ENCODE measurements at places on chromosomes 12 and 14.

GRCh38 chr14:88683119-88683518 lies 109.6 kb downstream of the EML5 start:
- DNase-seq, result no peak

- DNase-seq, result no peak
These were observed 46.4 kb downstream of the ZFYVE21 start for GRCh38 chr14:103762036-103762435.

DNA sequence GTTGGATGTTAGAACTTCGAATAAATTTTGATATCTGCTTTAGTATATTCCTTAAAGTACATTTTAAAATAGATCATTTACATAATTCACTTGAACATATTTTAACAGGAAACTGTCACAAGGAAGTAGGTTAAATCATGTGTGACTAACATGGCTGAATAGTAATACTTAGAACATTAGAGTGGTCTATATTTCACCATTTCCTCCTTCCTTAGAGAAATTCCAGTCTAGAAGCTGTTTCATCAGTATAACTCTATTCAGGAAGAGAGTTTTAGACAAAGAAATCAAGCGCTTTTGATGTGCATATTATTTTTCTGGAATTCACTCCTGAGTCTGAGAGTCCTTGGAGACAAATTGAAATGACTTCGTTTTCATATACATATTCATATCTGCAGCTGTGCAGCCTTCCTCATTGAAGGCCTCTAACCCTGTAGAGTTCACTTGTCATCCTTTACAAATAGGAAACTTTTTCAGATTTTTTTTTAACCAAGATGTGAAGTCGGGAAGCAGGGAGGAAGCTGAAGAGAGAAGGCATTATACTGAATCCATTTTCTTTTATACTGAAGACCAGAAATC lies 28.4 kb downstream of the IRAK3 start:
- no peak for DNase-seq

DNA sequence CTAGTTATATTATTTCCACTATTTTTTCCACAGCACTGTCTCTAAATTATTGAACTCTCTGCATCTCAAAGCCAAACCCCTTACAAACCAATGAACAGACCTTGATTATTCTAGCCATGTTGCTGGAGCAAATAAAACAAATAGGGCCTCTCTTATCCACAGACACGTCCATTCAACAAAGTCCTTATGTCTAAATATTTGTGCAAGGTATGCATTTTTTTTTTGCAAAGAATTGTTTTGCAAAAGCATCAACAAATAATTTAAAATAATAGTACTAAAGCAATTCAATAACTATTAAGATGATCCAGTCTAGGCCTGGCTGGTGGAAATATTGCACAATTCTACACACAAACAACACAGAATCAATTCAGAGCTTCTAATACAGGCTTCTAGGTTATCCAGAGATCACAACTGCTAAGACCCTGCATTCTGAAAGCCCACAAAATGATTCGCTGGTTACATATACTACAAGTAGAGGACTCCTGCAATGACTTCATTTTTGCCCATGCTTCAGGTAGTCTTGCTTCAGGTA lies 221.0 kb downstream of the SLC25A21 start:
- DNase-seq, result no peak

GRCh38 chr12:55829967-55830600 lies 697 bp upstream of the DNAJC14 start:
- peak; percentile 78 for DNase-seq

GRCh38 chr12:54390668-54391551 lies 6.4 kb upstream of the ZNF385A start:
- peak; percentile 84 for DNase-seq

GRCh38 chr12:63238892-63239291 lies 87.9 kb upstream of the AVPR1A start:
- no peak for DNase-seq

- DNase-seq, result no peak
These were observed 175.2 kb upstream of the HMGA2 start for GRCh38 chr12:65649126-65649525.

DNA sequence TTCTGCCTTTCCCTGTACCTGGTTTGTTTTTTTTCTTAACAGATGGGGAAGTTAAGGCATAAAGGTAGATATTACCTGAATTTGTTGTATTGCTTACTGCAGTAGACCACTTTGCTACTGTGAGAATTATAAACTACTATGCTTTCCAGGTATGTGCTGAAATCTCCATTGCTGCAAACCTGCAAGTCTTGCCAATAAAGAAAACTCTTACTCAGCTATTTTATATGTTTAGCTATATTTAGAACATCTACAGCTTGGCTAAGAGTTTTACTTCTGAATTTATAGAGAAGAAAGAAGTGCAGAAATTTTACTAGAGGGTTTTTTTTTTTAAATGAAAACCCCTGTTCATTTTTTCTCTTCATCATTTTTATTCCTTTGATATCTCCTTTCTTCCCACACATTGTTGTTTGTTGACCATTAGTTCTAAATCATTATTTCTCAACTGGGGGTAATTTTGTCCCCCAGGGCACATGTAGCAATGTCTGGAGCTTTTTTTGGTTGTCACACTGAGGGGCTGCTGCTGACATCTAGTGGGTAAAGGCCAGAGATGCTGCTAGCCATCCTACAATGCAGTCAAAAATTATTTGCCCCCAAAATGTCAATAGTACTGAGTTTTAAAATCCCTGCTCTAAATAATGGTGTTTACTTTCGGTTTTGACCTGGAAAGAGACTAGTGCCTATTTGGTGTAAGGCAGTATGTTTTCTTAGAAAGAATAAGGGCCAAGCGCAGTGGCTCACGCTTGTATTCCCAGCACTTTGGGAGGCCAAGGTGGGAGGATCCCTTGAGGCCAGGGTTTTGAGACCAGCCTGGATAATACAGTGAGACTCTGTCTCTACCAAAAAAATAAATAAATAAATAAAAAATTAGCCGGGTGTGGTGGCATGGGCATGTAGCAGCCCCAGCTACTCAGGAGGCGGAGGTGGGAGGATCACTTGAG lies 48.6 kb downstream of the PCNX1 start:
- peak; percentile 9 for DNase-seq

- DNase-seq, result no peak
These were observed 113.0 kb downstream of the TBC1D30 start for GRCh38 chr12:64937452-64937851.

GRCh38 chr12:9123781-9124382 lies 8.2 kb upstream of the A2M start:
- no peak for DNase-seq

DNA sequence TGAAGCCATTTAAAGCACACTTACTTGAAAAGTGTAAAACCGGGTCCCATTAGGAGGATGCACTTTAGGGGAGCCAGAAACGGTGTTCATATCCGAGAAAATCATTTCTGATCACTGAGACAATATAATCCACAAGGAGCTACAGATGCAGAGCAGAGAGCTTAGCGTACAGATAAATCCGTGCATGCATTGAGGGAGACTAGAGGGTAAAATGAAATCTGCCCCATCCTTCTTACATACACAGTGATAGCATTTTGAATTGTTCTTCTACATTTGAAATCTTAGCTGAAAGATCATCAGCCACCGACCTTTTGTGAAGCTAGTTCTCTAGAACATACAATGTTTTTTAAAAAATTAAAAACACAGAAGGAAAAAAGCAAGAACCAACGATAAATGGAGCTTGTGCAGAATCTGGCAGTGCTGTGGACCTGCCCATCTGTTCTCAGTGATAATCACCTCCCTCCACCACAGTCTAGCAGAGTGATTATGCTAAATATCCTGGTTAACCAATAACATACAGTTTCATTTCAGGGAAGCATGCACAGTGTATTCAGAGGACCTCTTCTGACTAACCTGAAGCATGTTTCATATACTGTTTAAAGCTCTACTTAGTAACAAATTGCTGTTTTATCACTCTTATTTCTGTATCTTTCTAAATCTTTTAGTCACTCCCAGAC lies 161.1 kb downstream of the PPFIA2 start:
- peak; percentile 87 for DNase-seq

GRCh38 chr14:106346534-106347290 lies 820.3 kb downstream of the TMEM121 start:
- DNase-seq, result no peak

GRCh38 chr14:104385531-104386101 lies 193.9 kb upstream of the C14orf180 start:
- DNase-seq, result no peak

GRCh38 chr14:100116134-100116533 lies 43.3 kb downstream of the DEGS2 start:
- DNase-seq, result peak; percentile 16

DNA sequence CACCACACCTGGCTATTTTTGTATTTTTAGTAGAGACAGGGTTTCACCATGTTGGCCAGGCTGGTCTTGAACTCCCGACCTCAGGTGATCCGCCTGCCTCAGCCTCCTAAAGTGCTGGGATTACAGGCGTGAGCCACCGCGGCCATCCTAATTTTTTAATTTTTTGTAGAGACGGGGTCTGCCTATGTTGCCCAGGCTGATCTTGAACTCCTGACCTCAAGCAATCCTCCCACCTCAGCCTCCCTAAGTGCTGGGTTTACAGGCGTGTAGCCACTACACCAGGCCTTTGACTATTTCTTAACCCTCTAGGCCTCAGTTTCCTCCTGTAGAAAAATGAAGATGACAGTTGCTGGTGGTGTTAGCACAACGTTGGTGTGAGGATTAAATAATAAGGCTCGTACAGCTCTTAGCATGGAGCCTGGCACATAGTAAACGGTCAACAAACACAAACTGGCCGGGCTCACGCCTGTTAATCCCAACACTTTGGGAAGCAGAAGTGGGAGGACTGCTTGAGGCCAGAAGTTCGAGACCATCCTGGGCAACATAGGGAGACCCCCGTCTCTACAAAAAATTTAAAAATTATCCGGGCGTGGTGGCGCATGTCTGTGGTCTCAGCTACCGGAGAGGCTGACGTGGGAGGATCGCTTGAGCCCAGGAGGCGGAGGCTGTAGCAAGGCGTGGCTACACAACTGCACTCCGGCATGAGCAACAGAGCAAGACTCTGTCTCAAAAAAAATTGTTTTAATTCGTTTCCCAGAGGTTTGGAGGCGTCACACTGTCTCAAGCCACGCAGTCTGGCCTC lies 979 bp downstream of the DDX54 start:
- DNase-seq, result no peak

DNA sequence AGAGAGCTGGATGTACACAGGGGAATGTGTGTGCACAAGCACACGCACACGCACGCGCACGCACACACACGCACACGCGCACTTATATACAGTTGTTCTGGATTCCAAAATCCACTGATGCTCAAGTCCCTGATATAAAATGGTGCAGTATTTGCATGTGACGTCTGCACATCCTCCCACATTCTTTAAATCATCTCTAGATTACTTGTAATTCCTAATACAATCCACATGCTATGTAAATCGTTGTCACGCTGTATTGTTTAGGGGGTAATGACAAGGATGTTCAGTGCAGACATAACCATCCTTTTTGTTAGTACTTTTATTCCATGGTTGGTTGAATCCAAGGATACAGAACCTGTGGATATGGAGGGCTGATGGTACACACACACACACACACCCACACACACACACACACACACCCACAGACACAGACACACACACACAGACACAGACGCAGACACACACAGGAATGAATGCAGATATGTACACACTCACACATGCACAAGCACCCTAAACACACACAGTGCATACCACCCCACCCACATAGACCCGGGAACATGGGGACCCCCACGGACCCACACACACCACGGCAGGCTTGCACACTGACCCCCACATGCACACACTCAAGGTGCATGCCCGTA lies 188.5 kb upstream of the PRMT8 start:
- no peak for DNase-seq

DNA sequence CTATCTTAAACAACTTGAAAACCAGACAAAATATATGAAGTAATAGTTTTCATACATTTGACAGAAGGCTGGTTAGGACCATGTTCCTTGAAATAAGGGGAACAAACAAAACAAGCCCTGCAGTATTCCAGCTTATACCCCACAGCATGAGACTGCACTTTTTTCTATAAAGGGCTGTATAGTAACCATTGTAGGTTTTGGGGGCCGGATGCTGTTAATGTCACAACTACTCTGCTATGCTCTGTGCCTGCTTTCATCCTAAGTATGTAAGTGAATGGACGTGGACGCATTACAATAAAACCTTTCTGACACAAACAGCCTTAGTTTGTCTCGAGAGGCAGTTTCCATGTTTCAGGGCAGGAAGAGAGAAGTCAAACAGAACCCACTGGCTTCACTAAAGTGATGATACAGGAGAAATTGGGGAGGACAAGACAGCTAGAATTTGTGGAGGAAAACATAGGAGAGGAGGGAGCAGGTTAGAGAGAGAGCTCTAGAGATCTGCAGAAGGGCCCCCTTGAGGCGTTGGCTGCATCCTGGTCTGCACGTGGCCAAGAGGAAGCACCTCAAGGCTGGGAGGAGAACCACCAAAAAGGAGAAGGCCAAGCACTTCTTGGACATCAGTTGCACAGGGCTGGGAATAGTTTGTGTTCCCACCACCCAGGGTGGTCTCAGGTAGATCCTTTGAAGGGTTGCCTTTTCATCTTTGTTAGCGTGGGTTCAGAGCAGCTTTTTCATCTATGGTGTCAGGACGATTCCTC lies 63.7 kb downstream of the TRAF3 start:
- DNase-seq, result no peak

DNA sequence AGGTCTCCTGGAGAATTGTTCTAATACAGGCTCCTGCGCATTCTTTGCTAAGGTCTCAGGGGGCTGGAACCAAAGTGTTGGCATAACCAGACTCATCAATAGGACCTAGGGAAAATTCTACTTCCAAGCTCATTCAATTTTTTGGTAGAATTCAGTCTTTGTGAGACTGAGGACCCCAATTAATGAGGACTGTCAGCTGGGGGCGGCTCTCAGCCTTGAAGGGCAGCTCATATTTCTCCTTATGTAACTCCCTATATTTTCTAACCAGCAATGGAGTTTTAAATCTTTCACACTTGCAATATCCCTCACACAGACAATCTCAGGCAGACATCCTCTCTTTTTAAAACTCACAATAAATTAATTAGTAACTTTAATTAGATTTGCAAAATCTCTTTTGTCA lies 476.4 kb upstream of the LRFN5 start:
- no peak for DNase-seq

DNA sequence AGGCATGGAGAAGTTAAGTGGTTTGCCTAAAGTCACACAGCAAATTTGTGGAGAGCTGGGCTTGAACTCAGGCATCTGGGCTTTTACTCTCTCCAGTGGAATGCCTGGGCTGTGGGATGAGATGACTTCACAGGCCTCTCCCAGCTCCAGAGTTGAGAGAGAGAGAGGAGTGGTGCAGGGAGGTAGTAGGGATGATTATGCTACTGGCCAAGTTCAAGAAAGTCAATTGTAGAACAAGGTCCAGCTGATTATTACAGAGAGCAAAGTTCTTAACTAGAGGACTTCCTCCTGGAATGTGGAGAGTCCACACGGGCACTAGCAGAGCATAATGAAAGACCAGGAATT lies 769 bp upstream of the EMP1 start:
- no peak for DNase-seq
